ENCODE measurements at places on chromosomes 2 and 18.
A peak's percentile ranks its signal among the peaks of the same experiment; 100 is the strongest.

DNA sequence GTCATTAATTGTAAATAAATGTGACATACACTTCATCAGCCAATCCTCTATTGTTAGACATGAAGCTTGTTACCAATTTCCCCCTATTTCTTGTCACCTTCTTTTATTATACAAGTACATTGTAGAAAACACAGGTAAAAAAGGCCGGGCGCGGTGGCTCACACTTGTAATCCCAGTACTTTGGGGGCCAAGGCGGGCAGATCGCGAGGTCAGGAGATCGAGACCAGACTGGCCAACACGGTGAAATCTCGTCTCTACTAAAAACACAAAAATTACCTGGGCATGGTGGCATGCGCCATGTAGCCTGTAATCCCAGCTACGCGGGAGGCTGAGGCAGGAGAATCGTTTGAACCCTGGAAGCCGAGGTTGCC is 42.7 kb upstream of the UBE2F start:
- no peak for DNase-seq

DNA sequence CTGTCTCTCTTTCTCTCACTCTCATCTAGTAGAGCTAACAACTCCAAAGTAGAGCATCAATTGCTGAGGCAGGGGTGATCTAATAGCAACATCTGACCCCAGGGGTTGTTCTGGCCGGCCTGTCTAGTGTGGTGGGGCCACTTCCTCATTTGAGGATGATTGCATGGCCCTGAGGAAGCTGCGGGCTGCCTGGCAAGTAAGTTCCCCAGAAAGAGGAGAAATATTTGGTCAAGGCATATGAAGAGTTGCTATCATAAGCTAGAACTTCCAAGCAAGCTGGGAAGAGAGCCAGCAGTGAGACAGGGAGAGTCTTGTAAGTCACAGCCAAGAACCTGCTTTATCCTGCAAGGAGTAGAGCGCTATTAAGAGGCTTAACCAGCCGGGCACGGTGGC is 50.8 kb upstream of the TMEM87B start:
- DNase-seq = no peak

DNA sequence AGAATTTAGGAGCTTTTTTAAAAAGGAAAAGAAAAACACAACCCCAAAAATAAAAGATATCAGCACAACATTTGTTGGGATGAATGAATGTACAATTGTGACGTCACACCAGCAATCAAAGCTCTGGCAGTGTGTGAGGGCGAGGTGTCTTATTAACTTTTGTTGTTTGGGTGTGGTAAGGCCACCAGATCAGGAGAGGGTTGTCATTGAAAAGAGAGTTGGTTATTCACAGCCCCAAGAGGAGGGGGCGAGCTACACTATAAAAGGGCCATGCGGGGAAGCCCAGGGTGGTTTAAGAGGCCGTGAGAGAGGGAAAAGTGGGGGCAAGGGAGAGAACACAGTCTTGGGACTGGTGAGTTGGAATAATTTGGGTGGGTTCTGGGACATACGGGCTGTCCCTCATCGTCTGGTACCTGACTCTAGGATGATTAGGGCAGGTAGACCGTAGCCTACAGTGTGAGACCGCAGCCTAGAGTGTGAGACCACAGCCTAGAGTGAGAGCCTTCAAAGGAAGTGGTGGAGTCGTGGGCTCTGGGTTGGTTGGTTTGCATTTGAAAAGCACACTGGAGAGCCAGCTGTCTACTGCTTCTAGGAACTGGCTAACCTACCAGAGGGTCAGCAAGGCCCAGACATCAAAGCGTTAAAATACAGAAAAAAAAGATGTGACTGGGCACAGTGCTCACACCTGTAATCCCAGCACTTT is 128.4 kb downstream of the INO80D start:
- no peak for DNase-seq

- DNase-seq = no peak
Measured at GRCh38 chr2:173392731-173393130, 38.1 kb downstream of the CDCA7 start.

DNA sequence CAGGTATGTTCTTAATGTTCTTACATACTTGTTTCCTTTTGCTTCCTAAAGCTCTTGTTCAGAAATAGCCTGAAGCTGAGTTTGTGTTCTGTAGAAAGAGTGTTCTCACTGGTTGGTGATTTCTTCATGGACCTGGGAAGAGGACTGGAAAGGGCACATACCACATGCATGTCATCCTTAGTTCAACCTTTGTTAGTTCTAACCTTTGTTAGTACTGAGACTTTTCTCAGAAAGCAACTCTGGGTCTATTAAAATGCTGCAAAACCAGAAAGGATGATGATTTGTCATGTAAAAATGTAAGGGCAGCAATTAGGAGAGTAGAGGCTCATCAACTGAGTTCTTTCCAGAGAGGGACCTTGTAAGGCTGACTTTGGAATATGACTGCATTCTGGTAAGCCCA is 2.5 kb upstream of the FAP start:
- DNase-seq = no peak

DNA sequence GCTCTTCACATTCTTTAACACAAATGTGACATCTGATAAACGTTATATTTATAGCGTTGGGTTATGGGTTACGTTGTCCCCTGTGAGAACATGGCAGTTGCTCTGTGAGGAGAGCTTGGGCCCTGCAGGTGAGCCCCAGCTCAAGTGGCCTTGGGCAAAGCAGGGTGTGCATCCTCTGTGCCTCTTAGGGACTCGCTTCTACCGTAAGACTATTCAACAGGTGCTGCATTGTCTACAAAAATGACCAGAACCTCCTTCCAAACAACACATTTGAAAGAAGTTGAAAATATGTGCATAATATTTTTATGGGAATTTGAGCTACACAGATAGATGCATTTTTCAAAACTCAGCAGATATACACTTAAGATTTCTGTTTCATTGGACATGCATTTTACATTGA is 16.4 kb upstream of the CHMP1B start:
- DNase-seq = no peak

GRCh38 chr18:13103366-13103765 is 112.2 kb downstream of the CEP192 start:
- DNase-seq = no peak

- DNase-seq = no peak
Measured at GRCh38 chr2:118062048-118062447, 26.2 kb upstream of the INSIG2 start.

DNA sequence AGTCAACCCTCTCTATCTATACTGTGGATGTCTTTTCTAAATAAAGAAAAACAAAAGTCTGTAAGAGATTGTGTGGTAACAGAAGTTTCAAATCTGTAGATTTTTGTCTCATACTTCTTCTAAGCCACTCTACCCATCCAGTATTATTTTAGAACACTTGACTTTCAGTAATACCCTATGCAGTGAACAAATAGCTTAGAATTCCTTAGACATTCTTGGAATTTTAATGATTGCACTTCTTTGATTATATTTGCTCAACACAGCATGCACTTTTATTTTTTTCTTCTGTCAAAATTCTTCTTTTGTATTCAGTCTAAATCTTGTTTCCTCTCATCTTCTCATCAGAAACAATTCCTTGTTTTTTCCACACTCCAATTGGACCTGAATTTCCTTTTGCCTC is 1080.2 kb downstream of the SUCLG1 start:
- no peak for DNase-seq

- DNase-seq = no peak
Measured at GRCh38 chr2:120488531-120488930, 142.6 kb downstream of the INHBB start.

DNA sequence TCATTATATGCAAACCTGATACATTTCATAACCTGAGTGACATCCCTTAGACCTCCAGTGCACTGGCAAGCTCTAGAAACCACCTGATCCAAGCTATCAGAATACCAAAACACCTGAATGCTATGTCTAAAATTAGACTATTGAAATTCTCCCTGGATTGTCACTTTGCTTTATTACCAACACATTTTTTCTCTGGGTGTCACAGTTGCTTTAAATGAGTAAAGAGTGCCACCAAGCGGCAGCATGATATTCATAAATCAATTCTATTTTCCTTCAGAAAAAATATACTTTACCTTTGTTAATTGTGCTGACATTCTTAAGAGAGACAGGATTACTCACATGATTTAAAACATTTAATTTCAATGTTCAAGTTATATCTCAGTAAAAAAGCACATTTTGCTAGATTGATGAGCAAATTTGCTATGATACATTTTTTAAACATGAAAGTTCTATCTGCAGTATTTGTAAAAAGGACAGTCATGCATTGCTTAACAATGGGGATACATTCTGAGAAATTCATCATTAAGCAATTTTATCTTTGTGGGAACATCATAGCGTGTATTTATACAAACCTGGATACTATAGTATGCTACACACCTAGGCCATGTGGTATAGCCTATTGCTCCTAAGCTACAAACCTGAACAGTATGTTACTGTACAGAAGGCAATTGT is 338.4 kb upstream of the SLC39A10 start:
- peak; percentile 27 for DNase-seq

DNA sequence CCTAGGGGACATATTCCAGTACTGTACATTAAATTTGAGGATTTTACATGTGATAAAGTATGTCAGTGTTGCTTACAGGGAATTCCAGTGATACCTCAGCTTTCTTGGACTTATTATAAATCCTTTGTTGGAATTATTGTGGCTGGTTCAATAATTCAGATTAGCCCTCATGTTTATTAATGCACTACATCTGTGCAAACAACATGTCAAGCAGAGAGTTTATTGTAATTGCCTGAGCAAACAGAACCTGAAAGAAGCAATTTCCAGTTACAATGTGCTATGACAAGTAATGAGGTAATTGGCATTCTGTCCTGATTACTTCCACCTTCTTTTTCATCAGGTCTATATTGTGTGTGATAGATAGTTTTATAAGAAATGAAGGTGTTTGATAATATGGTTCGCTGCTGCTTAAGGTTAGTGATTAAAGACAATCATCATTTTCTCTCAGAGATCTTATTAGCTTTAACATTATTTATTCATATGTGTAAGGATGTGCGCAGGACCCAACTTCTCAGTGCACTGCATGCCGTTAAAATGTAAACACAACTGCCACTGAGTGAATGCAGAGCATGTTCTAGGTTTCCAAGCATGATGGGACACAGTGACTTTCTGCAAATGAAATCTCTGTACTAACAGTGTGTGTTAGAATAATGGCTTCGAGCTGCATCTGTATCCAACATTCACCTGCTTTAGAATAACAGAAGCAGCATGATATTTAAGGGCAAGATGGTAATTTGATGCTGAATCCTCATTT is 973.7 kb upstream of the POU3F3 start:
- DNase-seq = no peak

DNA sequence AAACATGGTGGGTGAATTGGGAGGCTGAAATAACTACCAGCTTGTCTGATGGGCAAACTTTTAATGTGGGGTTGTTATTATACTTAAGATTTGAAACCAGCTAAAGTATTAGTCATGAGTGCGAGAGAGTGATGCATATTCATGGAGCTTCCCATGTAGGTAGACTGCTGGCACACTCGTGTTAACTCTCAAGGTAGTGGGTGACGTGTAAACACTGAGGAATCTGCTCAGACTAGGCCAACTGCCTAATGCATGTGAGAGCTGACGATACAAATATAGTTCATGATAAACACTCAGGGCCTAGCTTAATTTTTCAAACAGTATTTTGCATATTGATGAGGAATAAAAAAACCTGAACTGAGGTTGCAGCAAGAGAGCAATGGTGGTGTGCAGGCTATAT is 1165.7 kb upstream of the PIK3C3 start:
- DNase-seq = no peak

- DNase-seq = no peak
Measured at GRCh38 chr18:39969803-39970494, 1985.1 kb upstream of the PIK3C3 start.

GRCh38 chr2:223765221-223765785 is 72.1 kb downstream of the AP1S3 start:
- no peak for DNase-seq

DNA sequence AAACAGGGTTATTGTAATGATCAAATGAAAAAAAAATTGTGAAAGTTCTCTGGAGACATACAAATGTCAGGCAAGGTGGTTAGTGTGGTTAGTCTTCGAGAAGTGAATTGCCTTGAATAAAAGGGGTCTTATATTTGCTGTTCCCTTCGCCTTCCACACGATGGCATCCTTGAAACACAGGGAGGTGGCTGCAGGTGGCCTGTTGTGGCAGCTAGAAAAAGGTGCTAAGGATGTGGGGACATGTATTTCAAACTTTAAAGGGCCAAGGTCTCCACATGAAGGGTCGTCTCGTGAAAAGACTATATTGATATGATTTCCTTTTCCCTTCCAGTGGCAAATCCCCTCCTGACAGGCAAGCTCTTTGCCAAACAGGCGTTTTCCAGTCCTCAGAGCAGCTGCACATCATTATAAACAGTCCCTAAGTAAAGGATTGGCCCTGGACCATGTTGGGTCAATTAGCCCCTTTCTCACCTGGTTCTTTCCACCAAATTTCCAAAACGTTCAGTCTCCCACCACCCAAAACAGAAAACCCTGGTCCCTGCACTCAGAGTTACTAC is 68.5 kb downstream of the COPS8 start:
- peak; percentile 21 for DNase-seq

- DNase-seq = no peak
Measured at GRCh38 chr2:32804205-32804604, 142.5 kb upstream of the LTBP1 start.

DNA sequence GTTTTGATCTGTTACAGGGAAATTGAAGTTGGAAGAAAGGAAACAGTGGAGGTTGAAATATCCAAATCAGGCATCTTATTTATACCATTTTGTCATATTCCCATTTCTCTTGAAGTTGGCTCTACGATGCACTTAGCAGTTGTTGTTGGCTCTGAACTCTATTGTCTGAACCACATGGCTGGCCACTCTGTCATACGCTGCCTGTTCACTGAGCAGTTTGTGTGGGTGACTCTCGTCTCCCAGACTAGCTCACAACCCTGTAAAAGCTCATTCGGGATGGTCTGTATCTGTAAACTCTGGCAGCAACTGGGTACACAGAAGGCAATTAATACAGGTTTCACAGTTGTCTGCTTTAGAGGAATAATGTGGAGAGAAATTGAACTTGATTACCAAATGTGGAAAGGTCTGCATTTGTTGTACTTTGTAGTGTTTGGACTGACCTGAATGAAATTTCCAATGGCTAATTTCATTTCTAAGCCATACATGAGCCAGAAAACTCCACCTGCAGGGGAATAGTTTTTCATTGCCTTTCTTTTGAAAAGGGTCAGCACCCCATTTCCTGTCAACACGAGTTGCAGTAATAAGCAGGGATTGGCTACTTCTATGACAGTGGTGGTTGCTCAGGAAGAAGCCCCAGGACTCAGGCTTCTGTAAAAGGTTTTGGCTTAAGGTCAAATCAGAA is 378.2 kb downstream of the OSR1 start:
- DNase-seq = no peak

- no peak for DNase-seq
Measured at GRCh38 chr18:37383846-37384595, 181.6 kb downstream of the CELF4 start.

- no peak for DNase-seq
Measured at GRCh38 chr18:76859474-76860339, 37.4 kb downstream of the ZNF236 start.

GRCh38 chr2:142724186-142724585 is 153.3 kb upstream of the KYNU start:
- no peak for DNase-seq
